Heart right ventricle (tissue), 16 donors: ENCODE measurements at places on chromosomes 1 and 21. TPM values are rescaled to one million over a fixed set of nuclear protein-coding genes. Genes with fewer than 3 reads are reported as not detected.

DNA sequence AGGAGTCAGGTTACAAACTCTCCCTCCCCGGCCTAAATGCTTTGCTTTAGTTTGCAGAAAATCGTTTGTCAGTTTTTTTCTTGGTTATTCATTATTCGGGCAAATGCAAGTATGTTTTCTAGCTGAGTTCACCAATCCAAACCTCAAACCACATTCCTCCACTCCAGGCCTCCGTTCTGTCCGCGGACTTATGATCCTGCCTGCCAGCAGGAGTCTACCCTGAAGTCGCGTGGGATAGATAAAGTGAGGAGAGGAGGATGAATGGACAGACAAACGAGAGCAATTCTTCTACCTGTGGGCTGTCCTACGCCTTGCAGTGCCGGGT, 1.3 kb downstream of the ADAMTS1 start:
- DNase-seq = no peak

- peak; percentile 3 for DNase-seq
Measured at GRCh38 chr1:228011721-228012311, 5.0 kb downstream of the WNT3A start.

The MAPKAPK2 gene
- total RNA-seq = 239 TPM

The THBS3 gene
- 5.1 TPM for total RNA-seq

The F13B gene
- not detected for total RNA-seq

DNA sequence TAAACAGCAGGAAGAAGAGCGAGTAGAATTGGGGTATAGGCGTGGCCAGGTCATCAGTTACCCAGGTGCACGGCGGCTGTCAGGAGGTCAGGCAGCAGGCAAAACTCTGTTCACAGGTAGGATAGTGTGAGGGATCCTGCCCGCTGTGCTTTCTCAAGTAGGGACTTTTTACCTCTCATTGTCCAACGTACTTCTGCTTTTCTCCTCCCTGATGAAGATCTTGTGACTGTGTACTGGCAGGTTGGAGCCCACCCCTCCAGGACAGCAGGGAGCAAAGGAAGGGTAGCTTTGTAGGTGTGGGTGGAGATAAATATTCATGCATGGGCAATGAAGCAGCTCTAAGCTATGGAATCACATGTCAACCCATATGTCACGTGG, 373.5 kb downstream of the KIF26B start:
- no peak for DNase-seq

The PEAR1 gene
- total RNA-seq = 8.4 TPM

- DNase-seq = no peak
Measured at GRCh38 chr1:204079608-204079999, 6.7 kb downstream of the SOX13 start.

DNA sequence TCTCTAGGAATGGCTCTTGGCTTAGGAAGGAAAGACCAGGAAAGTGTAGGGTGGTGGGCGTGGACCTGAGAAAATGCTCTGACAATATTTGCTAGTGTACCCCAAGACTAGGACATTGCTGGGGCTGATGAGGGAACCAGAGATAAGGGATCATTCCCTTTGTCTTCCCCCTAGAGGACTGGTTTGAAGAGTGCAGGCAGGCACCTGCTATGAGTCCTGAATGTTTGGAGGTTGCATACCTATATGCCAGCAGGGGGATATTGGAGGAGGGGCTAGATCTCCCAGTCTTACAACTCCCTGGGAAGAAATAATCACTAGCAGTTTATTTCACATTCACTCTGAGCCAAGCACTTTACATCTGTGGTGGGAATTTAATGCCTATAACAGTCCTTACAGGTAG, 6.0 kb upstream of the BCL10 start:
- no peak for DNase-seq
